ENCODE measurements at places on chromosomes 16 and 17.

DNA sequence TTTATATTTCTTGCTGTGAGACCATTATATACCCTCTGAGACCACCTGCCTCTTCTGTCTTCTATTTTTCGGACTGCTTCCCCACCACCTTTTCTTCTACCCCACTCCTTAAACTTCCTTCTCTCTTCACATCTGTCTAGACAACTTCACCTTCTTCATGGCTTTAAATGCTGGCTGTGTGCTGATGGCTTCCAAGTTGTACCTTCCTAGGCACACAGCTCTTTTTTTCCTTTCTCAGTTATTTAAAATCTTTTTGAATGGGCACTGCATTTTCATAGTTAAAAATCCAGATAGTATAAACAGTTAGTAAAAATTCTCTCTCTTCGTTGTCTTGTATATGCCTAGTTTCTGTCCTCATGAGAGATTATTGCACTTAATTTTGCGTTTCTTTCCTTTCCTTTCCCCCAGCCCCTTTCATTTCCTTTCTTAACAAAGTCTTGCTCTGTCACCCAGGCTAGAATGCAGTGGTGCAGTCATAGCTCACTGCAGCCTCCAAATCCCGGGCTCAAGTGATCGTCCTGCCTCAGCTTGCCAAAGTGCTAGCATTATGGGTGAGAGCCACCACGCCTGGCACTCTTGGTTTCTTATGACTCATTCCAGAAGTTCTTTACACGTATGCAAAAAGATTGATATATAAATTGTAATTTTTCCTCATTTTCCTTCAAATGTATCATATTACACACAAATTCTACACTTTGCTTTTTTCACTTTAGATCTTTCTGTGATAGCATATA lies 114.3 kb downstream of the NPIPB5 start:
- DNase-seq: no peak

DNA sequence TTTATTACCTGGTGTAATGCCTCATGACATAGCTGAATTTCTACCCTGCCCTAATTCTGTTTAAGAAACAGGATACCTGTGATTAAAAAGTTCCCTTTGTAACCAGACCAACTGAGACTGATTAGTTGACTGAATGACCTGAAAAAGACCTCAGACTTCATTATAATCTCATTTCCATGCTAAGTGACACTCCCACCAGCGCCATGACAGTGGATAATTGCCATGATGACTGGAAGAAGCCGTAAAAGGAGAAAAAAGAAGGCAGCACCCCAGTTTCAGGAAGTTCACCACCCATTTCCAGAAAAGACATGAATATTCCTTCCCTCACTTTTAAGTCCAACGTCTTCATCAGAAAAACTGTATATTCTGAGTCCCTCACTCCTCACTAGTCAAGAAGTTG lies 125.6 kb upstream of the HS3ST4 start:
- DNase-seq: no peak

- no peak for DNase-seq
Observed at GRCh38 chr16:12319428-12320035, 343.0 kb downstream of the SNX29 start.

GRCh38 chr16:58125781-58126335 lies 3.3 kb downstream of the CFAP20 start:
- DNase-seq: no peak

GRCh38 chr17:34974794-34975785 lies 5.2 kb upstream of the LIG3 start:
- DNase-seq: no peak

- DNase-seq: no peak
Observed at GRCh38 chr17:48725004-48725287, 2.0 kb downstream of the PRAC2 start.

DNA sequence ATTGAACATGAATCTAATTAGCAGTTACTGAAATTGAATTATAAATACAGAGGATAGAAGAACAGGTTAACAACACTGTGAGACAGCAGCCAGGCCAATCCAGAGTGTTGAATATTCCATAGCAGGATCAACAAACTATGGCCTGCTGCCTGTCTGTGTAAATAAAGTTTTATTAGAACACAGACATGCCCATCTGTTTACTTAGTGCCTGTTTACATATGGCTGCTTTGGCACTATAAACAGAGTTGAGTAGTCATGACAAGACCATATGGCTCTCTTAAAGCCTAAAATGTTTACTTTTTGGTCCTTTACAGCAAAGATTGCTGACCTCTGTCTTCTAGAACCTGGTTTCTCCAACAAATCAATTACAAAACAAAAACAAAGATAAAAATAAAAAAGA lies 115.4 kb upstream of the CDC42EP4 start:
- no peak for DNase-seq

DNA sequence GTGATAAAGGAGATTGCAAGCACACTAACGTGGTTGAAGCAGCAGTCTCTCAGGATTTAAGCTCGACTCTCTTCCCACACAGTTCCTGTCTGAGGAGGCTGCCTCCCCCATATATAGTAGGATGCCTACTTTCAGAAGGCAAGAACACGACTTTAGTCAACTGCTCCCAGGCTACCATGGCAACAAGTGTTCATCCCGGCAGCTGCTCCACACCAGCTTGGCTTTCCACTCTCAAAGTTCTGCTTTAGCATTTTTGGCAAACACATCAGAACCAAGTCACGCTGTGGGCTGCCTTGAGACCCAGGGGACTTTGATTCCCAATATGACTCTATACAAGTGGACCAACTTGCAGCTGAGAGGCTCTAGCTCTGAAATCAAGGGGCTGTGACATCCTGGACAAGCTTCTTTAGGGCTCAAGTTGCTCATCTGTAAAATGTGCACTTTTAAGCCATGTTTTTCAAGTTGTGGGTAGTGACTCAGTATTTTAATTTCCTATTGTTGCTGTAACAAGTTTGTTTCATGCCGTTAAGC lies 16.5 kb downstream of the ZP2 start:
- DNase-seq: no peak

DNA sequence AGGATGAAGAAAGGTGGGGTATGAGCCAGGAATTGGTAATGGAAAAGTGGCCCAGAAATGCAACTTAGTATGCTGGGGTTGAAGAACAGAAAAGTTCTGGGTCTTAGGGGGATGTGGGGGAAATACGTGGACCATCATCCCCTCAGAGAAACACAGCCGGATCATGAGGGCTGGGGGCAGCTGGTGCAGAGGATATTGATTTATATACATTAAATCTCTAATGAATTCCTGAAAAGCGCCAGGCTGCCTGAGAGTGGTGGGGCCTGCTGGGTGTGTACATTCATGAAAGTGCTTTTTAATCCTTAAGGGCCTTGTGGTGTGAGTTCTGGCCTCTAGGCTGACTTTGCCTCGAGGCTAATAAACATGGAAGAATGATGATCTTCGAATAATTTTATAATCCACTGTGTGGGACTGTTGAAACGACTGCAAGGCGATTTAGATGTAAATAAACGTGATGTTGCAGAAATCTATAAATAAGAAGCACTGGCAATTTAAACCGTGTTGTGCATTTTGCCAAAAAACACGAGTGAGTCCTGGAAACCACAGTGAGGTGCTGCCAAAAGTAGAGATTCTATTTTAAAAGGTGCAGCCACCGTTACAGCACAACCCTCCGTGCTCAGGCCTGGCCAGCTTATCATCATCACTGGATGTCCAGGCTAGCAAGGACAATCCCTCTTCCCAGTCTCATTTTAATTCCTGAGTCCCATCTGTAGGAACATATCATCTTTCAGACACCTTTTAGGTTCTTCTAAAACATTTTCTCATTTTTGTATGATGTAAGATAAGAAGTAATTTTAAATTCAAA lies 32.1 kb downstream of the PRKAR1A start:
- no peak for DNase-seq

- DNase-seq: no peak
Observed at GRCh38 chr17:30238387-30239088, 3.0 kb upstream of the SLC6A4 start.

DNA sequence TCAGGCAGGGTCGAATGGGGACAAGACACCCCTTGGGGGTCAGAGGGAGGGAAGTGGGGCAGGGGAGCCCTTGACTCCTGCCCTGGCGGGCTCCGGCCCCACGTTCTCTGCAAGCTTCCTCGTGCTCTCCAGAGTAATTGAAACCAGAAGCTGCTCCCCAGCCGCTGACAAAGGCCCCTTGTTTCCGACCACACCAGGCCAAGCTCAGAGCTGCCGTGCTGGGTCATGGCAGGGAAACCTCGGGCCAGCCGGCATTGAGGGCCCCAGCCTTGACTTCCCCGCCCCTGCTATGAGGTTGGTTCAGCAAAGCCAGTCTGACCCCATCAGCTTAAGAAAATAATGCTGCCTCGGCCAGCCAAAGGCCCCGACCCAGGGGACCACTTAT lies 43.3 kb downstream of the TIMM22 start:
- DNase-seq: no peak

DNA sequence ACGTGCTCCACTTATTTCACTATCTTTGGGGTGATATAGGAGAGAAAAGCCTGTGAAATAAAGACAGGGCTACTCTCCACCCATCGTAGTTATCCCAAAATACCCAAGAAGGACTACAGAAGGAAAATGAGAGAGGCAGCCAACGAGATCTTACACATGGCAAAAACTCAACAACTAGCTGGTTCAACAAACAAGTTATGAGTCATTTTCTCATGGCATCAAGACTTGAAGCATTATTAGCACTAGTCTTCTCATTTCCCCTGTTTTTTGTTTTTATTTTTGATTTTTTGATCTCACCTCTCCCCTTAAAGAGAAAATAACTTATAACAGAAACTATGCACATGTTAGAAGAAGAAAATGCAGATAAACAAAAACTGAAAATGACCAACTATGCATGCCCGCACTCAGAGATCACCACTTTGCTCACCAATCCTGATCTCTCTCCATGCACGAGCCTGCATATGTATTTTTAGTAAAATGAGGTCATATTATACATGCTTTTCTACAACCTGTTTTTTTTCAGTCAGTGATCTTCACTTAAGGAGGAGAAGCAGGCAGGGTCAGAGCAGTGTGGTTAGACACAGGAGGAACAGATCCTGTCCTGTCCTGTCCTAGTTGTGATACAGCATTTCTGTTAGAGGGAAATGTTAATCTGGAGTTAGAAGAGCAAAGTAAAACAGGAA lies 22.8 kb downstream of the FAM117A start:
- DNase-seq: peak; percentile 65
